ENCODE measurements at places on chromosomes 6 and 20.

- DNase-seq = no peak
Measured at GRCh38 chr6:126643352-126643751, 303.4 kb downstream of the CENPW start.

DNA sequence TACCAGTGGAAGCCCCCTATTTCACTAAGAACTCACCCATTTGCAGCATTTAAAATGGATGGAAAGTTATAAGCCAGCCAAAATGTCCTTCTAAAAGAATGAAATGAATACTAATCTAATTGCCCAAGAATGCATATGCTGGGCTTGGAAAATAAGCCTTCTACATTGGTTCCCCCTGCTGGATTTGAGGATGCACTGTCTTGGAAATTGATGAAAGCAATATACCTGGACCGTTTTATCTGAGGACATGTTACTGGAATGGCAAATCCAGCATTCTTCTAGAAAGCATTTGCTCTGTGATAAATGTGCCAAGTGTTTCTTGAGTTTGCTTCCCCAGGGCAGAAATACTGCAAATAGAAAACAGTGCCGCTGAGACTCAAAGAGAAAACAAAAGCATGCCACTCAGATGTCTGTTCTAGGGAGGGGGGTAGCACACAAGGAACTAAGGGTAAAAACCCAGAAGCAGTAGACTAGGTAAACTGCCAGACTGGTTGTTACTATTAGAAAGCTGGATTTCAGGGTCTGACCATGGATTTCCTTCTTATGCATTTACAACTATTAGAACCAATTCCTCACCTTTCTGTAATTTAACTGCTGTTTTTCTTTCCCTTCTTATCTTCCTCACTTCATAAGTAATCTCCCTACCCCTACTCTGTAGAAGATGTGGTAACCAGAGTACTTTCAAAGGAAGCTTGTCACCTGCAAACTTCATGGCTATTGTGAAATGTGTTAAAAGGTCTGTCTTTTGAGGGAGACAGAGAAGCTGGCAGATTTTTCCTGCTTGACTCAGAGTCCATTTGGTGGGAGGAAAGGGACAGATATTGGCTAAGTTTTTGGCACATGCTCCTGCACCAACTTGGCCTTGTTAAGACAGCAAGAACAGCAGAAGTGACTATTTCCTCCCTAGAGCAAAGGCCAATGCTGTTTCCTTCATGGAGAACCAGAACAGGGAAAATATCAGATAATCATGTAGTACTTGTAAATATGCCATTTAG, 642.6 kb downstream of the KIF16B start:
- DNase-seq = no peak

DNA sequence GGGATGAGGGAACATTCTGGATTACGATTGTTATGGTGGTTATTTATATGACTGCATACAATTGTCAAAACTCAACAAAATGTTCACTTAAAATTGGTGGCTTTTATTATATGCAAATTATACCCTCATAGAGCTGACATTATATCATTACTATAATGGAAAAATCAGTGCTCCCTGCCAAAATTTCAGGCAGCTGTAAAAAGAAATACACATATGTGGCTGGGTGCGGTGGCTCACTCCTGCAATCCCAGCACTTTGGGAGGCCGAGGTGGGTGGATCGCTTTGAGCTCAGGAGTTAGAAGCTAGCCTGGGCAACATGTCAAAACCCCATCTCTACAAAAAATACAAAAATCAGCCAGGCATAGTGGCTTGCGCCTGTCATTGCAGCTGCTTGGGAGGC, 75.8 kb upstream of the SULF2 start:
- DNase-seq = no peak

DNA sequence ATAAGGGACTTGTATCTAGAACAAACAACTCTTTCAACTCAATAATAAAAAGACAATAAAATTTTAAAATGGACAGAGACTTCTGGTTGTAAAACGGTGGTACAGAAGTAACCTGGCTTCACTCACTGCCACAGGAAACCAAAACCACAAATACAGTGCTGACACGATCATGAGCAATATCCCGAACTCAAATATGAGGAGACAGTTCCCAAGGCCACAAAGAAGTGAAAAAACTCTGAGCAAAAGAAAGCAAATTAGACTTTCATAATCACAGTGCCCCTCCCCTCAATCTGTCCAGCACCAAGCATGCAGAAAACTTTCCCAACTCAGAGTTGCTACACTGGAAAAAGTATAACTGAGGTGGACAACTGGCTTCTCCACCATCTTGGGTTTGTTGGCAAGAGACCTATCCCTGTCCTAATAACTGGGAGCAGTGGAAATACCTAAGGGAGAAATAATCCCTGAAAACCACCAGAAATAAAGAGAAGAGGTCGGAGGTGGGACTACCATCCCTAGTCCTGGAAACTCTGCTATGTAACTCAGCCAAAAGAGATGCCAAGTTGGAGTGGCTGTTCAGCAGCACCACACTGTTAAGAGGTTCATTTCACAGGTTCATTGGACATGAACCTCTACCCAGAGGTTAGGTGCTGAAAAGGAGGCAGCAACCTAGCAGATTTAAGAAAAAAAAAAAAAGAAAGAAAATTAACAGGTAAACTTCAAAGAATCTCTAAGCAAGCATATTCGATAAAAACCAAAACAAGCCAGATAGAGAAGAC, 55.5 kb downstream of the REV3L start:
- peak; percentile 4 for DNase-seq

DNA sequence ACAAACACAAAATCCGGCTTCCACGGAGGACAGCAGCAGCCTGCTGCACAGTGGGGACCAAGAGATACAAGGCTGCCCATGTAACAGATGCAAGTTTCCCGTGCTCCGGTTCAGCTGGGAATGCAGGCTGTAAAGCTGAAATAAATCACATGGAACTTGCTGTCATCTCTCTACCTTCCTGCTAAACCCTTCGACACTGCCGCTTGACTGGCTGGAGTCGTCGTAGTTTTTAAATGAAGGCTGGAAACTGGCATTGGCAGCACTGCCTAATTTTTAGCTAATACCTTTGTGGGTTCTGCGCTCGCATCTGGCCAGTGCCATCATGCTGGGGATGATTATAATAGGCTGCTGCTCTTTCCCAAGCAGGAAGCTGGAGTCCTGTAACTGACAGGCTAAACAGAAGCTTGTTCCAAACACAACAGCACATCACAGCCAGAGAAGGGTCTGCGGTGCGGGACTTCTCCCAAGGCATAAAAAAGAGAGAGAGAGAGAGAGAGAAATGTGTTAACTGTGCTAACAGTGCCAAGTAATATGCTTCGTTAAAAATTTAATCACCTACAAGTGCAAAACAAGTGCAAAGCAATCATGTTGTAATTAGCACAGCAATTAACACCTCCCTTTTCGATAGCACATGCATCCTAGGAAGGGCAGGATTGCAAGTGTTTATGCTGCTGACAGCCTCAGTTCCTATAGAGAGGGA, 146.1 kb downstream of the TFAP2A start:
- no peak for DNase-seq

DNA sequence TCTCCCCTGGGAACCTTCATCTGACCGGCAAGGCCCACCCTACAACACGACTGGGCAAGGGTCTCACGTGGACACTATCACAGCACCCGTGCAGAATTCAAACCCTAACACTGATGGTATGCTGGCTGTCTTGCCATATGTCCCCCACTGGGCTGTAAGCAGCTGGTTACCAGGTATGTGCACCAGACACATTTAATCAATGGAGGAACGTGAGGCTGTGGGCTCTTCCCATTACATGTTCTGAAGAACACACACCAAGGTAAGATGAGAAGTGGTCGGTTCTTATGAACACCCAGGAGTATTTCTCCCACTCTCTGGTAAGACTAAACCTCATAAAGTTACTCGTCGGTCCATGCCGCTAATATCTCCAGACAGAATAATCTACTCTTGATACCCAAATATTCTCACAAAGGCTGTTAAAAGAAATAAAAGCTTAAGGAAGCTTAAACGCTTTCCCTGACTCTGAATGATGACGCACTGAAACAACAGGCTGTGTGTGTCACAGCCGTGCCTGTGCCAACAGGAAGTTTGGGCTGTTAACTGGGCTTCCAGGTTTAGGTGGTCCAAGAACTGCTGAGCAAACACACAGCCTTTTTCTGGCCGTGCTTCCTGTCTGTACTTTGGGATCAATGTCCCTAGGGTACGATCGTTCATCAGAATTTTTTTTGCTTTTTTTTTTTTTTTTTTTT, 75.3 kb downstream of the SLC23A2 start:
- DNase-seq = no peak

DNA sequence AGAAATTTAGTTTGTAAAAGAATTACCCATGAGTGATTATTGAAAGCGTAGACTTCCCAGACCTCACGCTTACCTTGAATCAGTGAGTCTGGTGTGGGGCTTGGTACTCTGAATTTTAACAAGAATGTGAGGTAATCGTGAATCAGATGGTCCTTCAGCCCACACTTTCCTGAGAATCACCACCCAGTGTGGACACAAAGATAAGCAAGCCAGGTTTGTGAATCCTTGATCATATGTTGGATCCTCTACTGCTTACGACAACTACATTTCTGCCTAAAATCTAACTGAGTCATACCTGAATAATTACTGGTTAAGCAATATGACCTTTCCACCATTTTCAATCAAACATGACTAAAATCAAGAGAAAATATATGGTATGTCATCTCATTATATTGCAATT, 589.3 kb downstream of the TFAP2A start:
- DNase-seq = no peak

- DNase-seq = no peak
Measured at GRCh38 chr6:136771306-136771705, 21.0 kb downstream of the MAP3K5 start.

GRCh38 chr20:61815678-61816077, 250.0 kb downstream of the TAF4 start:
- no peak for DNase-seq

- DNase-seq = no peak
Measured at GRCh38 chr6:75044846-75045245, 161.0 kb downstream of the COL12A1 start.

DNA sequence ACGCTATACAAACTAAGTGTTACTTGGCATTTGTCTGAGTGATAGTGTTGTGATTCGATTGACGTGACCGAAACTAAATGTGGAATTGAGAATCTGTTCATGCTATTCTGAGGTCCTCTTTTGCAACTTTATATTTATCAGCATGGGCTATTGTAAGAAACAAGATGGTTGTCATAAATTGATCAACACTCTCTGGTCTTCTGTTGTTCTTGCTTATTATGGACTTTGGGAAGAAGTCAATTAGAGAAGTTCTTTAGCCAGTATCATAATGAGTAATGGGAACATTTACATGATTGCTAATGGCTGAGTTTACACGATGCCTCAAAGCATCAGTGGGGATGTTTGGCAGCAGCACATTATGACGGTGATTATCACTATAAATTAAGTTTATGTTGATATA, 195.0 kb downstream of the CD83 start:
- DNase-seq = no peak

DNA sequence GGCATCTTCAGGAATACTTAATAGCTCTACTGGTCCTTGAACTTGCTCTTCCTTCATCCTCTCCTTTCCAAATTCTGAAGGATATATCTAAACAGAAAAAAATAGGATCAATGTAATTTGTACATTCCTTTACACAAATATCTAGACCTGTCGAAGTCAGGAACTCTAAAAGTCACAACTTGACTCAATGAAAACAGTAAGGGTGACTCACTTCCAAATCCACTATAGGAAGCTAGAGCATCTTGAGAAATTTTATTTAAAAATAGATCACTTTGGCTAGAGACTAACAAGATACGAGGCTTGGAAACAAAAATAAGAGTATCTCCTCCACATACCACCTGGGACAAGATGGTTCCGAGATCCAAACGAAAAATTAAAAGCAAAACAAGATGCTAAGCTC, 12.2 kb downstream of the ESF1 start:
- no peak for DNase-seq

DNA sequence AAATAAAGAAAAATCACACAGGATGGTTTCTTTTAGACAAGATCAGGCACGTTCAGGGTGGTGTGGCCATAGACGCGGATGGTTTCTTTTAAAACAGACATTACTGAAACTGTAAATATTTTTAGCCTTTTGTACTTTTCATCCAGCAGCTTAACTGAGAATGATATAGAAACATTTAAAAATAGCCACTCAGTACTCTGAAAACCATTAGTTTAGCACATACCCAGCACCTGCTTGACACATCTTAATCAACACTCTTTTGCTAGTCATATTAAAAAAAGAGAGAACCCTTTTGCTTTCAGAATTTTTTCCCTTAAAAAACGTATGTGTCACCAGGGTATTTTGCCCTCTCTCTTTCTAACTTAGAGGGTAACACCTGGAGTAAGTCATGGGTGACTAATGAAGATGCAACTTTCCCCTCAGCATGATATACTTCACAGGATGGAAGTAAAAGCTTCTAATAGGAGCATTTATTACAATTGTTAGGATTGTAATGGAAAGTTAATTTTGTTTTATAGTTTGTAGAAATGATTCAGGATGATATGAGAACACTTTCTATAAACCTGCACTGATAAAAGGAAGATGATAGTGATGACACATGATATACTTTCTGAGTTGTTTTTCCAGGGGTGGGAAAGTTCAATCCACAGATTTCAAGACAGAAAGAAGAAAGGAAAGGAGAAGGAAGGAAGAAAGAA, 45.2 kb downstream of the BACH2 start:
- DNase-seq = no peak

DNA sequence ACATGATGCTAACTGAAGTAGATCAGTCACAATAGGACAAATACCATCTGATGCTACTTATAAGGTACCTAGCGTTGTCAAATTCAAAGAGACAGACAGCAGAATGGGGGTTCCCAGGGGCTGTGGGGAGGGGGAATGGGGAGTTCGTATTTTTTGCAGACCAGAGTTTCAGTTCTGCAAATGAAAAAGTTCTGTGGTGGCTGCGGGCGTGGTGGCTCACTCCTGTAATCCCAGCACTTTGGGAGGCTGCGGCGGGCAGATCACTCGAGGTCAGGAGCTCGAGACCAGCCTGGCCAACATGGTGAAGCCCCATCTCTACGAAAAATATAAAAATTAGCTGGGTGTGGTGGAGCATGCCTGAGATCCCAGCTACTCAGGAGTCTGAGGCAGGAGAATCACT, 68.1 kb downstream of the SLC22A23 start:
- DNase-seq = no peak

- DNase-seq = no peak
Measured at GRCh38 chr6:109834595-109835437, 143.3 kb upstream of the GPR6 start.

DNA sequence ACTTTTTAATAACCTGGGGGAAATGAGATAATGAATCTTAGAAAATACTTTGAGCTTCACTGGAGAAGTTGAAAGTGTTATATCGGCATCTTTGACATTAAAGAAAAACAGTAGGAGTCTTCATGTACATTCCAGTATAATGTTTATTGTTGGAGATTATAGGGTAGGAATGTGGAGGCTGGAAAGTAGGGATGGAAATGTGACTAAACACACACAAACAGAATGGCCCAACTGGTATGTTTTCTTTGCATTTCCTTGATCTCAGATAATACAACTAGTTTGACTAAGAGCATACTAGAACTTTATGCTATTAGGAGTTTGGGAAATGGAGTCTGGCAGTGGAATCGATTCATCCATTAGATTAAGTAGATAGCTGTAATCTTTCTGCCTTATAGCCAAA, 10.1 kb upstream of the BAG2 start:
- DNase-seq = no peak

DNA sequence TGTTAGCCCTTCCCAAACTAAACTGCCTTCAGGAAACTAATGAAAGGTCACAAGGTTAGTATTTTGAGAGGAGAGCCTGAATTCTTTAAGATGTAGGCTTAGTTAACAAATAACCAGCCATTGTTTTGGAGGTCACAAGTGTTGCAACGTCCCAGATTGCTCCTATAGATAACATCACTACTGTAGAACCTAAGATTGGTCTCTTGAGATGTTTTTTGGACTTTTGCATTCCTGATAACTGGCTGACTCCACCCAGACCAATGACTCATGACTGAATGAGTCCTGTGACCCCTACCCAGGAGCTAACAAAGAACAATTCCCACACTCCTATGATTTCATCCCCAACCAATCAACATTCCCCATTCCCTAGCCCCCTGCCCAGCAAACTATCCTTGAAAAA, 178.8 kb downstream of the SCP2D1 start:
- DNase-seq = no peak
